Right atrium auricular region (tissue), 2 donors: ENCODE measurements at places on chromosomes 1 and 21. TPM values are rescaled to one million over a fixed set of nuclear protein-coding genes. Genes with fewer than 3 reads are reported as not detected.

ZSWIM5 gene
- 1.2 TPM for total RNA-seq

CELA2A gene
- not detected for total RNA-seq

HTR1D gene
- not detected for total RNA-seq

UBR4 gene
- 75.1 TPM for total RNA-seq

SERTAD4 gene
- total RNA-seq, result 6.5 TPM

- no peak for DNase-seq
These were observed 84.3 kb downstream of the OLFML3 start for GRCh38 chr1:114063544-114063943.

DNA sequence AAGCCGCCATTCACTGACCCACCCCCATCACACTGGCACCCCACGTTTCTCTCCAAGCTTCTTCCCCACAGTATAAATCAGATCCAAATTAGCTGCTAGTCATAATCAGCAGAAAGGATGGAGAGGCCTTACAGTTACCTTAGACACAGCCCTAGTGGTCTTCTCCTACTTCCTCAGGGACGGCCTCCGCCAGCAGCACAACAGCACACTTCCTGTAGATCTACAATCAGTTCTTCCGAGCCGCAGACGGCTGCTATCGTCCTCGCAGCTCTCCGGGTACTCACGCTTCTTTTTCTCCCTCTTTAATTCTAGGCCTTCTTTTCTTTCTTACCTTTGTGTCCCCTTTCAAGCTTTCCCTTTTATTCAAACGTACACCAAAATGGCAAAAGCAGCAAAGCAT lies 313.5 kb downstream of the SMYD3 start:
- DNase-seq, result no peak

DNA sequence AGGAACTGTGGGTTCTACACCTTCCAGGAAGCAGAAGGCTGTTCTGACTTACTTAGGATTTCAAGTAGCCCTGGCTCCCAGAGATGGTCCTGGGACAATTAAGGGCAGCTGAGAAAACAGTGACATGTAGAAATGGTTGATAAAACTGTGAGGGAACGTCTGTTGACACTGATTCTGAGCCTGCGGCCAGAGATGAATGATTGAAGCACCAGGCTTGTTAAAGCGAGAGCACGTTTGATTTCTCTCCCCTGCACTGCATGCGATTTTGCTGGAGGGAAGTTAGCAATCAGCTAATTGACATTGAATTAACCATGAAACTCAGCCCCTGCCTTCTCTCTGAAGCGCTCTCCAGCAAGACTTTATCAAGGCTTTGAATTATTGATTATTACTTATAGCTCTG lies 29.9 kb upstream of the POU3F1 start:
- DNase-seq, result no peak

DNA sequence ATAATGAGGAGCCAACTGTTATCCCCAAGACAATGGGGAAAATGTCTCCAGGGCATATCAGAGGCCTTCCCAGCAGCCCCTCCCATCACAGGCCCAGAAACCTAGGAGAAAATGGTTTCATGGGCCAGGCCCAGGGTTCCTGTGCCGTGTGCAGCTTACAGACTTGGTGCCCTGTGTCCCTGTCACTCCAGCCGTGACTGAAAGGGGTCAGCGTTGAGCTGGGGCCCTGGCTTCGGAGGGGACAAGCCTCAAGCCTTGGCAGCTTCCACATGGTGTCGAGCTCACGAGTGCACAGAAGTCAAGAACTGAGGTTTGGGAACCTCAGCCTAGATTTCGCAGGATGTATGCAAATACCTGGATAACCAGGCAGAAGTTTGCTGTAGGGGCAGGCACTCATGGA lies 18.1 kb downstream of the SIPA1L2 start:
- no peak for DNase-seq
